ENCODE measurements at places on chromosomes 6 and 20.

DNA sequence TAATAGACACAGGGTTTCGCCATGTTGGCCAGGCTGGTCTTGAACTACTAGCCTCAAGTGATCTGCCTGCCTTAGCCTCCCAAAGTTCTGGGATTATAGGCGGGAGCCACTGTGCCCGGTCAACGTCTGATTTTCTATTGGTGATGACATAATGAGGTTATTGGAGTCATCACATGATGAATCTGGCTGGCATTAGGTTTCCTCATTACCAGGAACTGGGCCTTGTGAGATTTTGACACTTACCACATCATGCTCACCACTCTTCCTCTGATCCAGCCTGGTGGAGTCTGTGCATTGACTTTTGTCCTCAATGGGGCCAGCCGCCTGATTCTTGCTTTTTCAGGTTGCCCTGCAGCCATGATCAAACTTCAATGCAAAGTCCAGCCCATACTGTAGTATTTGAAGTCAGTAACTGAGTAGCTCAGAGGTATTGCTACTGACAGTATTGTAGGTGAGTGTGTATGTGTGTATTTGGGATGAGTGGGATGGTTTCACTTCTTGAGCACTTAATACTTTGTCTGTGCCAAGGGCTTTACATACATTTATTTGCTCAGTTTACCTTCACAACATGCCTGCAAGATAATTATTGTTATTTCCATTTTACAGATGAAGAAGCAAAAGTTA, 16.0 kb downstream of the ANKS1A start:
- DNase-seq: no peak

DNA sequence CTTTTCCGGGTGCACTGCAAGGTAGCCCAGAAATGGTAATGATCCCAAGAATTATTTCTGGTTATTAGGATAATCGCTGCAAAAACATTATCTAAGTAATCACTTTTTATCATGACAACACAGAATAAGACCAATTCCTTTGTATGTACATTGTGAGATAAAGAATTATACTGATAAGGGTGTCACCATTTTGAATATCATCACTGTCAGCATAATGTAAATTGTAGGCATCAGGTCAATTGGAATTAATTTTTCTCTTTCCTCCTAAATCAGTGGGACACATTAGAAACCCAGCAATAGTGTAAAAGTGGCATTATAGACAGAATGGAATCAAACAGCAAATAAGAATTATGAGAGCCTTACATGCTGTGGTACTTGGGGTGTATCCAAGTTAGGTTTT, 183.1 kb upstream of the SCGN start:
- no peak for DNase-seq

DNA sequence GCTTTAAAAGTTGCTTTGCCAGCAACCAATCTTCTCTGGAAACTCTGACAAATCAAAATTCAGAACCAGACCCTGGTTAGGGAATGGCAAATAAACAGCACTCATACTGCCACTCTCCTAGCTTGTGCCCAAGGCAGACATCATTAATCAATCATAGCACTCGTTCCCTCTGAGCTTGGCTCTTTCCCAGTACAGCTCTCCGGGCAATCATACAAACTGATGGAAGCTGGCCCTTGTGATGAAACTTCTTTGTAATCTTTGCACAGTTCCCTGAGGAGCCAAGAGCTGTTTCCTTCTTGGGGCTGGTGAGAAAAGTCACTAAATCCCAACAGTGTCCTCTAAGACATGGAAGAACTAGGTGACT, 34.7 kb downstream of the KIAA1755 start:
- no peak for DNase-seq

GRCh38 chr6:71529769-71530168, 241.2 kb downstream of the OGFRL1 start:
- DNase-seq: no peak

GRCh38 chr6:113015249-113015648, 668.1 kb downstream of the RFPL4B start:
- no peak for DNase-seq

All from T-helper 22 cell (primary cell).